ENCODE measurements at places on chromosomes 1 and 21.

GRCh38 chr1:234836045-234836681 is 226.2 kb upstream of the IRF2BP2 start:
- DNase-seq, result no peak

- DNase-seq, result no peak
Observed at GRCh38 chr1:100313382-100313781, 38.9 kb upstream of the CDC14A start.

DNA sequence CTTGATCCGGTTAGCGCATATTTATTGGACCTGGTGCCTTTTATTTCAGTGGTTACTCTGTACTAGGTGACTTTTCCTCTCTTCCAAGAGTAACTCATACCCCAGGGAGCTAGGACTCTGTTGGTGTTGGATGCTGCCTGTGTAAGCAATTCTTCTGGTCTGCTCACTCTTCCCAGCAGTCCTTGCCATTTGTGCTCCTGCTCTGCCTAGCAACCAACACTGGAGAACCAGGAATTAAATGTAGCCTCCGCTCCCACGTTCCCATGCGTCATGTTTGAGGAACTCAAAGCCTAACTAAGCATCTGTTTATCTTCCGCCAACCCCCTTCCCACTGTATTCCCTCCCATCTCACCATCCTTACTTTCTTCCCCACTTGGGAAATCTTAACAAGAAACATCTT is 65.7 kb upstream of the RAVER2 start:
- DNase-seq, result no peak

DNA sequence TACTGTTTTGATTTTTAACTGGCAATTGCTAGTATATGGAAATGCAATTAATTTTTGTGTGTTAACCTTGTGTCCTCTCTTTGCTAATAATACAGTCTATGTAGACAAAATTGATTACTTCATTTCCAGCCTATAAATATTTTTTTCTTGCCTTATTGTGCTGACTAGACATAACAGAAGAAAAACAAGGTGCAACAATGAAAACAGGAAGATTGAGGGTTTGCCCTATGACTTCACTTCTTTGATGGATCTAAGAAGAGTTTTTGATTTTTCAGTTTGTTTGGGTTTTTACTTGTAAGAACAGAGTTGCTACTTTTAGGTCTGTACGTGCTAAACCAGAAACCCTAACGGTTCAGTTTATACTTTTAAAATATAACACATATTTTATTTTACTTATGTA is 8.5 kb upstream of the CNIH4 start:
- DNase-seq, result no peak

GRCh38 chr1:226735576-226735975 is 3.5 kb downstream of the ITPKB start:
- DNase-seq, result no peak

DNA sequence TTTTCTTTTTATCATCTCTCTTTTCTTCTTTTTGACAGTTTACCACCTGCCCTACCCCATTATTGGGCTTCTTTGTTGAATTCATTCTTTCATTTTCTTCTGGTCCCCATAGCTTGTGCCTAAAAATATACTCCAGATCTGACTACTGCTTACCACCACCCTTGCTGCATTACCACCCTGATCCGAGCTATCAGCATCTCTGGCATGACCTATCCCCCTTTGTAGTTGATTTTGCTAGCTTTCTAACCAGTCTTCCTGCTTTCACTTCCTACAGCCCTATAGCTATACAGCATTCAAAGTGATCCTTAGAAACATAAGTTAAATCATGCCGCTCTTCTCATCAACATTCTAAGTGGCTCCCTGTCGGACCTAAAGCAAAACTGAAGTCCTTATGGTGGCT is 59.4 kb upstream of the MPC2 start:
- no peak for DNase-seq

- DNase-seq, result no peak
Observed at GRCh38 chr21:32813265-32813903, 41.8 kb upstream of the PAXBP1 start.

- no peak for DNase-seq
Observed at GRCh38 chr1:222390181-222390580, 157.7 kb downstream of the HHIPL2 start.

DNA sequence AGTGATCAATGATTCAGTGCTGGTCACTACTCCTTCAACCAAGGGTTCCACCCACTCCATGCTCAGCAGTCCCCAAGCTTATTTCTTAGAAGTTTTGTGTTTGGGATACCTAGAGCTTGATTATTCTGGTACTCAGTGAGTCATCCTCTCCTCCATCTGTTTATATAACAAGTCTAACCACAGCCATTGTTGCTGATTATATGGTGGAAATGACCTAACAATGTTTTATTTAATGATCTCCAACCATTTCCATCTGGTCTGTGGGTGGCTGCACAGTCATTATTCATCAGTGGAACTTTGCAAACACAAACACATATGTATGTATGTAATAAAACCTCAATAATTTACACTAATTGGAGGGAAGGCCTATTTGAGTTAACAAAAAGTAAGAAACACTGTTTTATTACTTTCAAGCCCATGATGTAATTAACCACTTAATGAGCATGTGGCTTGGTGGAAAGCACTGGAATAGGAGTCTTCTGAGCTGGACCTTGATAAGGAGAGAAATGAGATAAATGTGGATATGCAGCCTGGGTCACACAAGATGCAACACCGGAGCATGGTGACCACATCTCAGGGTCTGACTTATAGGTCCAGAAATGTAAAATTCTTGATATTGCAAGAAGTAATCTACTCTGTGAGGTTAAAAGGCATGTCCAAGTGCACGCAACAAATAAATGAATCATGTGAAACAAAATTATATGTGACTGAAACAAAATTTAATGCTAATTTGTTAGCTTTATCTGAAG is 99.0 kb upstream of the WLS start:
- DNase-seq, result no peak

- DNase-seq, result no peak
Observed at GRCh38 chr21:32134441-32135130, 144.3 kb downstream of the MIS18A start.

- DNase-seq, result no peak
Observed at GRCh38 chr1:88266051-88266450, 418.0 kb upstream of the PKN2 start.

DNA sequence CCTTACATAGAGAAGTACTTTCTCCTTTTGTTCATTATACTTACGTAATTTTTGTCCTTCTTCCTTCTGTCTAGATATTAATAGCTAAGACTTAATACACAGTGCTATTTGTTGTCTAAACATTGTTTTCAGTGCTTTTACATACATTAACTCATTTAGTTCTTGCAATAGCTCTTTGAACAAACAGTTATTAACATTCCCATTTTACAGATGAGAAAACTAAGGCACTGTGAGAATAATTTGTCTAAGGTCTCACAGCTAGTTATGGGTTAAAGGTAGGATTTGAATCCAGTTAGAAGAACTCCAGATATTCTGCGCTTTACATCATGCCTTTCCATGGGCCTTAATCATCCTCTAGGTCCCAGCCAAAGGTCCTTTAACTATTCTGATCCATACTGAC is 19.6 kb downstream of the CCDC17 start:
- no peak for DNase-seq

DNA sequence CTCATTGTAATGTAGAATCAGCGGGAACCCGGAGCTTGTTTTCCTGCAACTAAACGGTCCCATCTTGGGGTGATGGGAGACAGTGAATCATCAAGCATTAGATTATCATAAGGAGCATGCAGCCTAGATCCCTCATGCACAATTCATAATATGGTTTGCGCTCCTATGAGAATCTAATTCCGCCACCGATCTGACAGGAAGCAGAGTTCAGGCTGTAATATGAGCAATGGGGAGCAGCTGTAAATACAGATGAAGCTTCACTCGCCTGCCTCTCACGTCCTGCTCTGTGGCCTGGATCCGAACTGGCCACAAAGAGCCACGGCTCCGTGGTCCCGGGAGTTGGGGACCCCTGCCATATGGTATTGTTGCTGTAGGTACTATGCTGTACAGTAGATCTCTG is 1.6 kb downstream of the IFI44 start:
- DNase-seq, result no peak

DNA sequence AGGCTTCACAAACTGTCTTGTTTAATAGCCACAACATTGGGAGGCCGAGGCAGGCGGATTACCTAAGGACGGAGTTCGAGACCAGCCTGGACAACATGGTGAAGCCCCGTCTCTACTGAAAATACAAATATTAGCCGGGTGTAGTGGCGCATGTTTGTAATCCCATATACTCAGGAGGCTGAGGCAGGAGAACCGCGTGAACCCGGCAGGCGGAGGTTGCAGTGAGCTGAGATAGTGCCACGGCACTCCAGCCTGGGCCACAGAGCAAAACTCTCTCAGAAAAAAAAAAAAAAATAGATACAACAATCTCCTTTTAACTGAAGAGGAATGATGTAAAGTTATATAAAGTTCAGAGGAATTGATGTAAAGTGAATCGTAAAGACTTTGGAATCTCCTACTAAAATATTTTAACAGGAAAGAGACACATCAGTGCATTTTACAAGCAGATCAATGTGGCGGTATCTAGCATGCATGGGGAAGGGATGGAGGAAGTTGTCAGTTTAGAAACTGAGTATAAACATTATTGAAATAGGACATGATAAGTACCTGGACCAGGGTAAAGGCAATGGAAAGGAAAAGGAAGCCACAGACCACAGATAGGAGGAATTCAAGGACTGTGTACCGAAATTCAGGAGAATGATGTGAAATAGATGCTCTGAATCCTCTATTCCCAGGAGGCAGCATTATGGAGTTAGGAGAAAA is 41.5 kb downstream of the PTPRC start:
- DNase-seq, result no peak

DNA sequence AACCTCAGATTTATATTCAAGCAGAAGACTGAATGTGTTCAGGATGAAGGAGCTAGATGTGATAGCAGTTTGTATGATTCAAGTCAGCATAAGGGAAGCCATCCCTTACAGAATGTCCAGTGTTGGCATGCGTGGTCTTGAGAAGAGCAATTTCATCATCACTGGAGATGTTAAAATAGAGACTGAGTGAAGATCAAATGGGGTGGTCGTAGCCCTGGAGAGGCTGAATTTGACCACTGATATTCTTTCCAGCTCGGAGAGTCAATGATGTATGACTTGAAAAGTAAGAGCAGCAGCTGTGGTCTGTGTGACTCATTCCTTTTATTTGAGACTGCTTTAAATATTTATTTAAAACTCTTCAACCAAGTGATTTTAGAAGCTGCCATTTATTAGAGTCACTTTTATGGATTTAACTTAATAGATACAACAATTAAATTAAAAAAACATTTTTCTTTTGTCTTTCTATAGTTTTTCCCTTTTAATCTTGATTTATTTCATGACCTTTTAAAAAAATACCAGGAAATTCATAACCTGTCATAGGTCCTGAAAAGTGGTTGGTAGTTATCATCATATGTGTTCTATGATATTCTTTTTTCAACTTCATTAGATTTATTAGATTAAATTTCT is 15.5 kb downstream of the FMN2 start:
- peak; percentile 67 for DNase-seq

- no peak for DNase-seq
Observed at GRCh38 chr1:205497351-205497750, 7.1 kb upstream of the CDK18 start.

DNA sequence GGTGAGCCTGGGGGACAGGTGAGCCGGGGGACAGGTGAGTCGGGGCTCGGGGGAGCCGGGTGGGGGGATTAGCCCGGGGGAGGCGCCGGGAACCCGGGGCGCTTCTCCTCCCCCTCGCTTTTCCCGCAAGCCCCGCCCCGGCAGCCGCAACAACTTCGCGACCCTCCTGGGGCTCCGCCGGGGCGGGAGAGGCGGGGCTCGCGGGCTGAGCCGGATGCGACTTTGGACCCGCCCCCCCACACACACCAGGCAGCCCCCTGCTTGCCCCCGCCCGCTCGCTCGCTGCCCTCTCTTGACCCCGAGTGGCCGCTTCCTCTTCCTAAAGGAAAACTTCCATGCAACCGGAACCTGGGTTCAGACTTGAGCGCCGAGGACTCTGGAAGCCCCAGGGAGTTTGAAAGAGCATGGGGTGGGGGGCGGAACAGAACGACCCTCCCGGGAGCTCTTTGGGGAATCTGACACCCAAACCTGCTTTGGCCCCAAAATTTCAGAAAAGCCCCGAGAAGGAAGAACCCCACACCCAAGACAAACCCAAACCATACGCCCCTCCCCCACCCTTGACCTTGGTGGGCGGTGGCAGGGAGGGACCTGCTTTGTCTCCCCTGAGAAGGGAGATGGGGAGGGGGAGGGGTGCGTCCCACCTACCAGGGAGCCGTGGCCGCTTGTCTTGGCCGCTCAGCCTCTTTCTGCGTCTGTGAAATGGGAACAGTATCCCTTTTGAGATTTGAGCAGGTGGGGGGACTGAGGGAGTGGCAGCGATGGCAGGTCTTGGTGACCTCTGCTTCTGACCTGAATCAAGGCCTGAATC is 550 bp downstream of the ARHGEF16 start:
- peak; percentile 53 for DNase-seq

DNA sequence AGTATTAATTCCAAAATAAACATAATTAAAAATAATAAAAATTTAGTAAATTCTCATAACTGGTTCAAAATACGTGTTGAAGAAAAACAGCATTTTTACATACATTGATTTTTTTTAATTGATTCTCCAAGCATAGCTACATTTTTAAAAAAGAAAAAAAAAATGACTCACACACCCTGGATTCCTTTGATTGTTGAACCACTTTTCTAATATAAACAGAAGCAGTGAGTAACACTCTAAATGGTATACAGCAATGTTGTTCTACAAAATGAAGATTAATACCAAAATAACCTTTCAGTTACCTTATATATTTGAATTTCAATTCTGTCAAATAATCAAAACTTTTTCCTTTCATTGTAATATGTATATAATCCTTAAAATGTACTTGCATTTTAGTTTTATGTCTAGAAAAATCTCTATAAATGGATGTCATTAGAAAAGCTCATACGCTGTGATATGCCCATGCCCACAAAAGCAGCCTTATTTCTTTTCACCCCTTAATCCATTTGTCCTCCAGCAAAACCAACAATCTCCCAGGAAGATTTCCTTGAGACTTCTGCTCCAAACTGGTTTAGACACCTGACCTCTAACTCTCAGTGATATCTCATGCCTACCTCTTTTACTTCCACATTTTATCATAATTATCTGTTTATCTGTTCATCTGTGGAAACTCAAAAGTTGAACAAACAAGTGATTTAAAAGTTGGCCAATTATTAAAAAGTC is 246.4 kb upstream of the NR5A2 start:
- DNase-seq, result no peak

DNA sequence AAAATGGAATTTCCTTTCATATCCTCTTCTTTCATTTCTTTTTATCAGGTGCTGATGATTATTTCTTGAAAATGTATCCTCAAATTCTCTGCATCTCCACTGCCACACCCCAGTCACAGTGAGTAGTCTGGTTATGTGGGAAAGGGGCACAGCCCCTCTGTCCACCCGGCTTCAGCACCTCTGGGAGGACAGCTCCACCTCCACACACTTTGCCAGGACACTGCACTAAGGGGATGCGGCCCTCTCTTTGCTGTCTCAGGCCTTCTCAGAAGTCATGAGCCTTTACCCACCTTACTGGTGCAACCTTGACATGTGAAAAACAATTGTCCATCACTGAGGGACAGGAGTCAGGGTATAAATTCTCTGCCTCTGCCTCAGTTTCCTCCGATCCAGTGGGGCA is 433.1 kb downstream of the PCP4 start:
- DNase-seq, result no peak

GRCh38 chr1:16093611-16094010 is 20.2 kb upstream of the FAM131C start:
- no peak for DNase-seq
